ENCODE measurements at places on chromosomes 6 and 20. TPM values are rescaled to one million over a fixed set of nuclear protein-coding genes. Genes with fewer than 3 reads are reported as not detected.
A peak's percentile ranks its signal among the peaks of the same experiment; 100 is the strongest.

- DNase-seq, result no peak
Measured at GRCh38 chr6:142412658-142413057, 110.9 kb downstream of the ADGRG6 start.

TSPO2 gene
- not detected for total RNA-seq

GRCh38 chr6:133637436-133637835 lies 251.5 kb upstream of the TCF21 start:
- DNase-seq, result no peak

SLC35D3 gene
- total RNA-seq, result not detected

TNFRSF6B gene
- 6.2 TPM for total RNA-seq

- DNase-seq, result no peak
Measured at GRCh38 chr20:61460261-61461052, 208.4 kb downstream of the CDH4 start.

DNA sequence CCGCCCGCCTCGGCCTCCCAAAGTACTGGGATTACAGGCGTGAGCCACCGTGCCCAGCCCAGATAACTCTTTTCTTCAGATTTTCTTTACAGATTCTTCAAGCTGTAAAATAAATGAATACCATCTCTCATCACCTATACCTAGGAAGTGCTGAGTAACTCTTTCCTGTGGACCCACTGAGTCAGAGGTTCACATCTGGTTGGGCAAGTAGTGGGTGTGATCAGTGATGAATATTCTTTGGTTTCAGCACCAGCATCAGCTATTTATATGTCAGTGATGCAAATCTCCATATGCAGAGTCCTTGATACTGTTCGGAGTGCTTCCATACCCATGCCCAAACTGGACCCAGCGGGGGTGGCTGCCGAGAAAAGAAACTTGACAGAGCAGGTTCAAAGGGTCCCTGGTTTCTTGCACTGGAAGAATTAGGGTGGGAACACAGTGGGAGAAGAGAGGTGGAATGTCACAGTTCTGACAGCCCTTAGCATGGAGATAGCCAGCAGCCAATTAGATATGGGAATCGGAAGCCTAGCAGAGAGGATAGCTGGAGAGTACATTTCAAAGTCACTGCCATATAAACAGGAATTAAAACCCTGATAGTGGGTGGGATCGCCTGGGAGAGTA lies 64.9 kb upstream of the DDR1 start:
- DNase-seq, result no peak

GRCh38 chr6:135870722-135871121 lies 19.2 kb downstream of the PDE7B start:
- DNase-seq, result peak; percentile 14

ELOVL4 gene
- 5.5 TPM for total RNA-seq

- DNase-seq, result peak; percentile 22
Measured at GRCh38 chr6:16059496-16059895, 69.4 kb upstream of the MYLIP start.

KIF6 gene
- total RNA-seq, result not detected

DNA sequence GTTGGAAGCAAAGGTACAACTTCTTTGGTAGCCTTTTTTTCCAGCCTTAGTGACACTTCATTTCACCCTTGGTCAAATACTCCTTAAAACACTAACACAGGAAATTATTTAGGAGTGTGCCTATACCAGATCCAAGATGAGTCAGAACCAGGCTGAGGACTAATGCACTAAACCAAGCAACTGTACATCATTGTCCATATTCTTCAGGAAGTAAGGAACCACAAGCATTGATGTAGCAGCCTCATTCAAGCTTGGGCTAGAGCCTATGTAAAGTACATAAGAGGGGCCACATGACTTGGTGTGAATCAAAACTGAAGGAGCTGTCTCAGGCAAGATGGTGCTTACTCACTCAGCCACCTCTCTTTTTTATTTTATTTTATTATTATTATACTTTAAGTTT lies 20.7 kb upstream of the ADGB start:
- DNase-seq, result peak; percentile 3

TBX18 gene
- 26.1 TPM for total RNA-seq

- no peak for DNase-seq
Measured at GRCh38 chr6:102848796-102849195, 1455.3 kb downstream of the GRIK2 start.

DNA sequence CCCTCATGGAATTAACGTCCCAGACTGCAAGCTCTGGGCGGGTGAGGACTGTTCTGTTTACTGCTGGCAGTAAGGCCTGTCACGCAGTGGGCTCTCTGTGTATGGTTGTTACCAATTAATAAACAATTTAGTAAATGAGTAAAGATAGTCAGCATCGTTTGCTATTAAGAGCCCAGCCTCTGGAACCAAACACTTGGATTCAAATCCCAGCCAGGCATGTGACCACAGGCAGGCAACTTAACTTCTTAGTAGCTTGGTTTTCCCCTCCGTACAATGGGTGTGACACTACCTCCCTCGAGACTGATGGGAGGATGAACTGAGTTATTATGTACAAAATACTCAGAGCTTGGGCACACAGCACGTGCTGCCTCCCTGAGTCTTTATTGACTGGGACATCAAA lies 137.7 kb upstream of the ARMC2 start:
- no peak for DNase-seq

DNA sequence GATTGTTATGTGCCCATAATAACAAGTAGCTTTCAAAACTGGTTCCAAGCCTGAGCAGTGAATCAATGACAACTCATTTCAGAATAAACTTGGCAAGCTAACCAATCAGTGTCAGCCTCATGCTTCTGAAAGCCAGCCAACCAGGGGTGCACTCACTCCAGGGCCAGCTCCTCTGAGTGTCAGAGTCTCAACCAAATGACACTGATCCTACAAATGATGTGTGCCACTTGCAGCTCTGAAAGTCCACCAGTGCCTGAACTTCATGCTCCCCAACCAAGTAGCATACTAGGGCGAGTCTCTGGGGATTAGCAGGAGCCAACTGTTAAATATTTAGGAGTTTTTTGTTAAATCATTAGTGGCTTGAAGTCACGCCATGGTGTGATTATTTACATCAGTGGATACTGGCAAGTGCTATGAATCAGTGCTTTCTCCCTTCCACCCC lies 4.5 kb downstream of the IYD start:
- DNase-seq, result no peak

- DNase-seq, result no peak
Measured at GRCh38 chr6:64221776-64222175, 586.2 kb downstream of the PHF3 start.

DNA sequence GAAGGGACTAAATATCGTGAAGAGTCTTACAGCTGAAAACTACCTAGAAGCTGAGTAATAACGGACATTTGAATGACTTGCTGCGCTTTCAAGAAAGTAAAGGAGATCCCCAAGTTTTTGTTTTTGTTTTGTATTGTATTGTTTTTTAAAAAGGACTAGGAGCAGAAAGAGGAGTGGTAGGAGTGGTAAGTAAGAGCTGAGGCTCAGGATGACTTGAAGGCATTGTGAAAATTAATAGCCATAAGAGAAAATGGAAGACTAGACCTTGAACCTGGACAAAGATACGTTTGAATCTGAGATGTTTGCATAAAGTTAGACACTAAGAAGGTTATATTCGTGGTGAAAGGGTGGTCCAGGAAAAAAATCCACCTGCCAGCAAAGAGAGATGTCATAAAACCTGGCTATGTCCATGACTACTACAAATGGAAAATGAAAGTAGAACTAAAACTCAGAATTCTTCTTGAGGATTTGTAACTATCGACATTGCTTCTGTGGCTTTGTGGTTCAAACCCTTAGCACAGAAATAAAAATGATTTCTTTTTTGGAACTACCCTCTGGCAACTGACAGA lies 824.8 kb upstream of the FLRT3 start:
- DNase-seq, result peak; percentile 3

UBD gene
- total RNA-seq, result not detected

GRCh38 chr6:90126181-90126580 lies 170.5 kb downstream of the BACH2 start:
- no peak for DNase-seq

- no peak for DNase-seq
Measured at GRCh38 chr20:49405062-49405683, 77.3 kb downstream of the KCNB1 start.

- DNase-seq, result peak; percentile 69
Measured at GRCh38 chr6:7697820-7698623, 27.9 kb upstream of the BMP6 start.

GRCh38 chr6:32941214-32941768 lies 463 bp upstream of the HLA-DMB start:
- DNase-seq, result no peak

ZC3H12D gene
- total RNA-seq, result 0.06 TPM

GRCh38 chr6:97705568-97705967 lies 422.6 kb upstream of the MMS22L start:
- peak; percentile 6 for DNase-seq

DNA sequence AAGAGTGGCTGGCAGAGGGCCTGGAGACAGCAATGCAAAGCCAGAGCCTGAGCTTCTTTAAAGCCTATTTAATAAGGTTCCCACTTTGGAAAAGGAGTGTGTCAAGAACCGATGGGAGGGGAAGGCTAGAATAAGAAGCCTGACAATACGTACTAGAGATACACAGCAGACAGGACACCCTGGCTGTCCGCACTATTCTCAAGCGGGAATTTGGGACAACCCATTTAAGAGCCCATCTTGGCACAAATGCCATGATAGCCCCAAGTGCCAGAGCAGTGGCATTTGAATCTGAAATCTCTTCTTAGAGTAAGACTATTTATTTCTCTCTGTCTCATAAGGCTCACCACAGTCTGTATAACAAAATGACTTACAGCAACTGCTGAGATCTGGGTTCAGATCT lies 3.1 kb downstream of the GMDS start:
- no peak for DNase-seq

GRCh38 chr6:90286884-90287488 lies 9.7 kb downstream of the BACH2 start:
- peak; percentile 26 for DNase-seq

- peak; percentile 88 for DNase-seq
Measured at GRCh38 chr6:53119772-53120409, 28.8 kb downstream of the GCM1 start.

DNA sequence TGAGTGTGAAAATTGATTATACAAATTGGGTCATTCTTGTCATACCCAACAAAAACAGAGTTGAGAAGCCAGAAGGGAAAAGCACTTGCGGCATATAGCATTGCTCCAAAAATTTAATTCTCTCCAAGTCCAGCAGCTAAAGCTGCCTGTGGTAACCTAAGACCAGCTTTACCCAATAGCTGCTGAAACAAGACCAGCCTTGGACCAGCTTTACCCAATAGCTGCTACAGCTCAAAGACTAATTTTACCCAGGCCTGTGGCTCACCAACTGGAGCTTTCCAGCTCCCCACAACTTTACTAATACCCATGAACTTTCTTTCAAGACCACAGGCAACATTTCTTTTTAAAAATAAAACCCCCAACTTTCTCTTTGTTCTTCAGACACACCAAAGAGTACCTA lies 32.8 kb upstream of the ZNF133 start:
- no peak for DNase-seq

- no peak for DNase-seq
Measured at GRCh38 chr20:46563170-46563859, 12.9 kb upstream of the OCSTAMP start.

TUBB1 gene
- total RNA-seq, result not detected

- DNase-seq, result no peak
Measured at GRCh38 chr6:83708546-83708969, 343 bp downstream of the SNAP91 start.

DNA sequence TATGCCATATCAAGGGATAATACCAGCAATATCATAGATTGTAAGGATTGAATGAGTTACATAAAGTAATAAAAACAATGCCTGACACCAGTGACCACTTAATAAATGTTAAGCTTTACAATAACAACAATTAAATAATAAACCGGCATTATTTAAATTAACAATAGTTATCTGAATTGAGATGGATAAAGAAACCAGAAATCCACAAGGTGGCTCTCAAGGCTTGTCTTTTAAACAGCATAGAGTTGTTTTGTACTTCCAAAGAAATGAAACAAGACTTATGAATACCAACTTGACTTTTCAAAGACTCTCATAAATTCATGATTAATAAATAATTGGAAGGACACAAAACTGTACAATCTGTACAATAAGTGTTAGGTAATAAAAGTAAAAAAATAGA lies 203.1 kb downstream of the ASCC3 start:
- peak; percentile 19 for DNase-seq

SRSF3 gene
- 181 TPM for total RNA-seq

DNA sequence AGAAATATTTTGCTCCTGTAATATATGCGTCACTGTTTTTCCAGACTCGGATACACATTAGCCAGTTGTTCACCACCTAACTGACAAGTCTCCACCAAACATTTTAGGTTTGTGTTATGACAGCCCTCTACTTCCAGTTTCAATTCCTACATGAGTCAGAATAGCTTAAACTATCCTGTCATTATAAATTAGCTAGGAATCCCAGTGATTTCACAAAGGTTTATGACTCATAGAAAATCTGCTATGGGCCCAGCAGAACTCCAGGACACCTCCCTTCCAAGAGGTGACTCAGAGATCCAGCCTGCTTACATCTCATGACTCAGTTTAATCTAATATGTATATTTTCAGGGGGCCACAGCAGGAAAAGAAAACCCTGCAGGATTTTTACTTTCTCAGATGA lies 17.4 kb upstream of the PLCB4 start:
- DNase-seq, result peak; percentile 96

FAM217A gene
- total RNA-seq, result not detected

MYCT1 gene
- total RNA-seq, result not detected

ADGRF5 gene
- not detected for total RNA-seq

GRCh38 chr20:46698788-46699187 lies 9.5 kb upstream of the TP53RK start:
- no peak for DNase-seq

DNA sequence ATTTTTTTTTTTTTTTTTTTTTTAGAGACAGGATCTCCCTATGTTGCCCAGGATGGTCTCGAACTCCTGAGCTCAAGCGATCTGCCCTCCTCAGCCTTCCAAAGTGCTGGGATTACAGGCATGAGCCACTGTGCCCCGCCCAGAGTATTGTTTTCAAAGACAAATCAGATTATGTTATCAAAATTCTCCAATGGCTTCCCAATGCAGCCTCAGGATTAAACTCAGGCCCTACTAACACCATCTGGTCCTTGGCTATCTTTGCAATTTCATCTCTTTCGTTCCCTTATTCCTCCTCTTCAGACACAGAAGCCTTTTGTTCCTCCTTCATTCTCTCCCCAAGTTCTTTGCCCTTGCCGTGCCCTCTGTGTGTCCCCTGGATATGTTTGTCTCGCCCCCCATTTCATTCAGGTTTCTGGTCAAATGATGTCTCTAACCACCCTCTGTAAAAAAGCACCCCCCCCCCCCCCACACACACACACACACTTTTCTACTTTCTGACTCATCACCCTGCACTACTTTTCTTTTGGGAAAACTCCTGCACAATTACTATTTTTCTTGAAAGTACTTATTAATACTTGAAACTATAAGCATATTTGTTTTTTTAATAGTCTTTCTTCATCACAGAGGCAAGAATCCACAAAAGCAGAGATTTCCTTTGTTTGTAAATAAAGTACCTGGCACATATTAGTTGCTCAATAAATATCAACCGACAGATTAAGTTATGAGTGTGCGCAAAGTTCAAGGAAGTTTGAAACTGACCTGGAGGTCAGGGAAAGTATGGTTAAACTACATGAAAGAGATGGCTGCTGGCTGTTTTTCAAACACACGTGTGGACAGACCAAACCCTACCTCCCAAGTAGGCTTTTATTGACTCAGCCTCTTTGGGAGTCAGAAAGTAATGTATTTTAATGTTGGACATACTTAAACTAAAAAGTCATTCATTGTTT lies 16.7 kb downstream of the BTN1A1 start:
- DNase-seq, result no peak

All from LHCN-M2 (cell line).